ENCODE measurements at places on chromosomes 1 and 21.

DNA sequence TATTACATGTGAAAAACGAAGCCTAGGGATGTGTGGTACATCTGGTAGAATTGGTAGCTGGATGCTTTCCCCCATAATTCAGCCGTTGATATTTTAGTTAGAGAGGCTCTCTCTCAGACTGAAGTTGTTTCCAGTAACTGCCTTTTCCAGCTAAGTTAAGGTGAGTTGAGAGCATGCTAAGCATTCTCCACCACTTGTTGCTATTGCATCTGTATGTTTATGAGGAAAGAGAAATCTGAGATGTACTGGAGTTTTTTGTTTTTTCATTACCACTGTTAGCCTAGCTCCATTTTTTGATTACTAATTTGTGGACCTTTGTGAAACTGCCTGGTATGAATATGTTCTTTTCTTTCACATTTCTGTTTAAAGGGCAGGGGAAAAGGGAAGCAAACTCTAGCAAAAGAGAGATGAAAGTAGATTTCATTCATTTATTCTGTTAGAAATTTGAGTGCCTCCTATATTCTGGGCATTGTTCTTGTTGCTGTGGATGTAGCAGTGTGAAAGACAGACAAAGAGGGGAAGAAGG, 189.9 kb upstream of the CACYBP start:
- no peak for DNase-seq

- peak; percentile 64 for DNase-seq
These were observed 37.0 kb downstream of the MATN1 start for GRCh38 chr1:30686236-30686935.

DNA sequence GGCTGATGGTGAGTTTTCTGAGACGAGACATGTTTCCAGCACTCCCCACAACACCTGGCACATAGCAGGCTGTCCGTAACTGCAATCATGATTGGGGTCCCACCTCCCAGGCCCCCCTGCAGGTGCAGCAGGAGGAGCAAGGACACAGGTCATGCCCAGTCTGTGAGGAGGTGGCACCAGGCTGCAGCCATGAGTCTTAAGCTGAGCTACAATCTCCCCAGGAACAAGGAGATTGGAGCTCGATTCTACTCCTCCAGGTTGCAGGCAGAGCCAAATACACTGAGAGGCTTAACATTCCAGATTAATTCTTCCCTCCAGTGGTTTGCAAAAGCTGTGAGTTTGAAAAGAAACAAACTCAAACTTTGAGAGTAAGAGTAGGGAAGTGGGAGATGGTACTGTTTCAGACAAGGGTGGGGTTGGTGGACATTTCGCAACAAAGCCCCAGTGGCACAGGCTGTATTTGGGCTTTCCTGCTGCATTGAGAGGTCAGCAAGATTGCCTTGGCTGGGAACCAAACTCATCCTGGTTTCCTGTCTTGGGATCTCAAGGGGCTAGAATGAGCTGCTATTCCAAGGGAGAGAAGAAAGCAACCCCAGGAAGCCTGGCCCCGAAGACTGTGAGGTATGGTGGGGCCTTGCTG, 64.8 kb upstream of the GALNT2 start:
- DNase-seq, result no peak

DNA sequence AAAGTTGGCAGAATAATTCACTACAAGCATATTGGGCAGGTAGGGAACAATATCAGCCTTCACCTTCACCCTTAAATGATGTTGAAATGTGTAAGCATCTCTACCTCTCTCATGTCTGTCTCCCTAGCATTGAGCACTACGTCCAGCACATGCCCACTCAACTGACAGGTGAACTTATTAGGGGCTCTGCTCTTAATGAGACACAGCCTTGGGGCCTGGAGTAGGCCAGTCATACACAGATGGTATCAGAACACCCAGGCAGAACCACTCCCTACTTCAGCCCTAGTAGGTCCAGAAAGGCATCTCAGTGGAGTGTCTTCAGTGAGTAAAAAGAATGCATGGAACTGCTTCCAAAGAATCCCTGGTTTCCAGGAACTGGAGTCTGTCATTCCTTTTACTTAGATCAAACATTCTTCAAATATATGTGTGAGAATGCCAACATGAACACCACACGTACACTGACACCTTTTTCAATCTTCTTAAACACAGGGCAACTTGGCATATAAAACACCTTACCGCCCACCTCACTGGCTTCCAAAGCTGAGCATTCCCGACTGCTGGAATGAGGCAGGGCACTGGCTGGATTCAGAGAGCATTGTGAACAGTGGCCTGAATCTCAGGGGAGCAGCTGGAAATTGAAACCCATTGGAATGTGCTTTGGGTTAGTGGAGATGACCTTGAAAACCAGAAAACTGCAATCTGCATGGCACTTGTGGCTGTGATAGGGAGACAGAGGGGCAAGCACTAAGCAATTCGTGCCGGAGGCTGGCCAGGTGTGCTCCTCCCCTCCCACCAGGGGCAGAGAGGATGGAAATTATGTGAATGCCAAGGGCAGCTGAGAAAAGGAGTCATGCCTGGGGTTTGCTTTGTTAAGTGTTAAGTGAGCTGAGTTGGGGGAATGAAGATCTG, 24.2 kb upstream of the HSD3B1 start:
- no peak for DNase-seq

GRCh38 chr1:119188926-119189325, 48.5 kb upstream of the WARS2 start:
- no peak for DNase-seq

GRCh38 chr1:43789604-43790550, 82.5 kb downstream of the ST3GAL3 start:
- DNase-seq, result no peak

GRCh38 chr1:113223546-113223945, 150.5 kb downstream of the LRIG2 start:
- peak; percentile 68 for DNase-seq

DNA sequence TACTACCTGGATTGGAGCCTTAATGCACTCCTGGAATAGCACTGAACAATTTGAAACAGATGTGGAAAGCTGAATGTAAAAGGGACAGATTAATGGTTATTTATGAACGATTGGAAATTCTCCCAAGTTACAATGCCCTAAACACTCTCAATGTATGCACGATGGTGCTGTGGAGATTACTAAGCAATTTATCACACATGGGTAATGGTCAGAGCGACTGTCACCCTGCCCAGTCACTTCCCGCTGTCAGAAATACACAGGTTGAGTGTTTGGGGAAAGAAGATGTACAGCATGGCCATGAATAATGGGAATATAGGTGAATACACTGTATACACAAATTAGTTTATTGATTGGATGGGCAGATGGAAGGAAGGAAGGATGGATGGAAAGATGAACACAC, 342.4 kb downstream of the VAV3 start:
- DNase-seq, result no peak

DNA sequence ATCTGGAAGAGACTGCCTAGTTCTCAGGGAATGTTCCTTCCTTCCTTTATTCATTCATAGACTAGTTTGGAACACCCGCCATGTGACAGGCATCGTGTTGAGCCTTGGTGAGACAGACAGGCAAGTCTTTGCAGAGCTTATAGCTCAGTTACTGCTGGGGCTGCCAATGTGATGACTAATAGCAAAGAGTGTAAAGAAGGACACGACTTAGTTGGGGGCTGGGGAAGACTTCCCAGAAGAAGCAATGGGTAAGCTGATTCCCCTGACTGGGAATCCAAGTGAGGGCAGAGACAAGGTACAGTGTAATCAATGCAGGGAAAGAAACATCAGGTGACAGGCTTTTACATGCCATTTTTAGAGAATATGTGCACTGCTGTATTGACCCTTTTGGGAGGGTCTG, 51.2 kb downstream of the TENT5C start:
- no peak for DNase-seq

DNA sequence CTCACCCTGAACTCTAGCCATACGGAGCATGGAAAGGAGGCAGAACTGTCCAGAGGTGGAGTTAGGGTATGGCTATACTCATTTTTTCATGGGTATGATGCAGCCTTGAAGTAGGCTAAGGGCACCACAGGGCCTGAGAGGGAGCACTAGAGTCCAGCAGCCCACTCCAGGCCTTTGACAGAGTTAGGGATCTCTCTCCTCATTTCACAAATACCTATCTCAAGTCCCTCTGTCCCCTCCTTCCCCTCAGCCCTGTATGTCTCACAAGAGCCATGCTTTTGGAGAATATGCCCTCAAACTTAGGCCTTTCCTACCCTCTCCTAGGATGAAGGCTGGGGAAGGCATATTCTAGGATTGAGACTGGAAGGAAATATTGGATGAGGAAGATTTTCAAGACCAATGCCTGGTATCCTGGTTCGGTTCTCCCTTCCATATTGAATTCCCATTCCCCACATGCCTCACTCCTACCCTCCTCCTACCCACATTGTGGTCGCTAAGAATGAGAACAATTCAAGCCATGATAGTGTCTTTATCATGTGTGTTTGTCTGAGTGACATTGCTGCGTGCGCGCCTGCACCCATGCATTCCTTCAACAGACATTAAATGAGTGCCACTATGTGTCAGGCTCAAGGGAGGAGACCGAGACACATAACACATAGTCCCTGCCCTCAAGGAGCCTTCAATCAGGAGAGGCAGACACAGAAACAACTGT, 2.6 kb upstream of the NECTIN4 start:
- no peak for DNase-seq

GRCh38 chr1:193462629-193463320, 276.4 kb upstream of the B3GALT2 start:
- no peak for DNase-seq

GRCh38 chr1:47257224-47257623, 25.2 kb upstream of the TAL1 start:
- DNase-seq, result no peak

DNA sequence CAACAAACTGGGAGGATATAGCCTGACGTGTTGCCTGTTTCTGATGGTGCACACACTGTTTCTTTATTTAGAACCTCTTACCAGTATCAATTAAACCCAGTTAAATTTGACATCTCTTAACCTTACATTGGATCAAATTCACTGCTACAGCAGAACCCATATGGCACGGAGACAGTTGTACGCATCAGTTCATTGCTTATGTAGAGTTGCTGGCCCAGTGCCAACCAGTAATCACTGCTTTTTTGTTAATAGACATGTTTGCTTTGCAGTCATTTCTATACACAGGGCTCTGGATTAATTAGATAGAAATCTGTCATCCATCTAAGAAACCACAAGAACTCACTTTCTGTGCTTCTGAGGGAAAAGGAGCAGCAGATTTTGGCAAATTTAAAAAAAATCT, 154.0 kb downstream of the RWDD3 start:
- DNase-seq, result no peak

- DNase-seq, result no peak
These were observed 15.8 kb downstream of the OR14I1 start for GRCh38 chr1:248686815-248687214.

DNA sequence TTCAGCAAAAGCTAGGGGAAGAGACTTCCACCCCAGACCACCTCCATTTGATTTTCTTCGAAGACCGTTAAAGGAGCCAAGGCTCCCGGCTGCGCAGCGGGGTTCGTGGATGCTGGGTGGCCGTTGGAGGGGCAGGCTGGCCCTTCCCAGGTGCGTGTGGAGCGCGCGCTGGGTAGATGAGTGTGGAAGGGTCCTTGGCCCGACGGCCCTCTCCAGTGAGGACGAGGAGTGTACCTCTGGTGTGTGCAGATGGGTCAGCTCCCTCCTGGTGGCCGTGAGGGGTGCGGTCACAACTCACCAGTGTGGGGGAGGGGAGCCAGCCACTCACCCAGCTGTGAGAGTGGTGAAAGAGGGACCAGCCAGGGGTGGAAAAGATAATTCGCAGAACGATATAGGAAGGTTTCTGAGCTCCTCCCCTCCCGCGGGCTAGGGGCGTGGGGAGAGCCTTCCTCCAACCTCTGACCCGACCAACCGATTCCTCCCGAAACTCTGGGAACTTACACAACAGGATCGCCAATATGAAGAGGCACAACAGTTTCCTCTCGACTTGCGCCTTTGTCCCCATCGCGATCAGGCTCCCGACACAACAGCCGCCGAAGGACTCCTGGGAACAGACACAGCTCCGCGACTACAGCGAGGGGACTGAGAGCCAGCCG, at the start of gene F11R:
Gene F11R, minus strand, starts transcription at position 644 of the 656 bp plus-strand sequence. Its CDS starts 79 bp downstream, at position 565.
- no peak for DNase-seq

GRCh38 chr1:166083887-166084286, 82.9 kb downstream of the FAM78B start:
- DNase-seq, result no peak

- DNase-seq, result no peak
These were observed 26.5 kb upstream of the SRP9 start for GRCh38 chr1:225750875-225751824.

GRCh38 chr21:32812035-32812434, 40.5 kb upstream of the PAXBP1 start:
- no peak for DNase-seq

GRCh38 chr1:223328566-223328965, 35.4 kb downstream of the SUSD4 start:
- no peak for DNase-seq

GRCh38 chr1:29546496-29546895, 310.2 kb downstream of the PTPRU start:
- DNase-seq, result peak; percentile 43

DNA sequence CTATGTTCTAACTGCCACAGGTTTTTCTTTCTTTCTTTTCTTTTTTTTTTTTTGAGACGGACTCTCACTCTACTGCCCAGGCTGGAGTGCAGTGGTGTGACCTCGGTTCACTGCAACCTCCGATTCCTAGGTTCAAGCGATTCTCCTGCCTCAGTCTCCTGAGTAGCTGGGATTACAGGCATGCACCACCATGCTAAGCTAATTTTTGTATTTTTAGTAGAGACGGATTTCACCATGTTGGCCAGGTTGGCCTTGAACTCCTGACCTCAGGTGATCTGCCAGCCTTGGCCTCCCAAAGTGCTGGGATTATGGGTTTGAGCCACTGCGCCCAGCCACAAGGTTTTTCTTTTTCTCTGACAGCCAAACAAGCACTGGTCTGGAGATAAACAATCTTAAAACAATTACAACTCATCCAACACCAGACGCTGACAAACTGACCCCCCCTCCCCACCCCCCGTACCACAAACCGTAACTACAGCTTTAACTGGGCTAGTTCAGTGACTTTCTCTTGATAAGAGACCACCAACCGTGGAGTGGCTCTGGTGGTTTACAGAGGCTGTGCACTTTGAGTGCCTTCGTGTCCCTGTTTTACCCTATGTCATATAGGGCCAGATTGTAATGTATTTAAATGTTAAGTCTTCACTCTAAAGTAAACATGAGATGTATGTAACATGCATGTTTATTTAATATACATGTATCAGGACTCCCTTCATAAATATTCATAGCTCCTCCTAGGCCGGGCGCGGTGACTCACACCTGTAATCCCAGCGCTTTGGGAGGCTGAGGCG, 19.5 kb upstream of the PUM1 start:
- DNase-seq, result no peak

GRCh38 chr1:179369751-179370341, 4.1 kb downstream of the AXDND1 start:
- DNase-seq, result no peak

DNA sequence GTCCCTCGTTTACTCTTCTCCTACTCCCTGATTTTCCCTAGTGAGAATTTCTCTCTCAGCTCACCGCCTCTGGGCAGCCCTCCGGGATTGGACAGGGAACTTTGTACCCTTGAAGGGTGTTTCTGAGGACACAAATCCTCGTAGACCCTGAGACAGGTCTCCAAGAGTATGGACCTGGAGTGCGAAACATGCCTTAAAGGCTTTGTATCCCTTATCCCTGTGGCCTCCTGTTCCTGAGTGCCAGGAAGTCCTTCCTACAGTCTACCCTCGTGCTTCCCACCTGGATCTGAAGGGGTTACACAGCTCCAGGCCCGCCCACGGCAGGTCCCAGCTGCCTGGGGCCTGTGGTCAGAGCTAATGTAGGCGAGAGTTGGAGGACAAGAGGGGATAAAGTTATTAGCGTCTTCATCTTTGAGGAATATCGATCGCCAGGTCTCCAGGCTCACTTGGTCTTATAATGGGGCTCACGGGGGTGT, 7.6 kb upstream of the PEAR1 start:
- DNase-seq, result no peak

All from sigmoid colon (tissue), 7 donors.